ENCODE measurements at places on chromosomes 4 and X.

DNA sequence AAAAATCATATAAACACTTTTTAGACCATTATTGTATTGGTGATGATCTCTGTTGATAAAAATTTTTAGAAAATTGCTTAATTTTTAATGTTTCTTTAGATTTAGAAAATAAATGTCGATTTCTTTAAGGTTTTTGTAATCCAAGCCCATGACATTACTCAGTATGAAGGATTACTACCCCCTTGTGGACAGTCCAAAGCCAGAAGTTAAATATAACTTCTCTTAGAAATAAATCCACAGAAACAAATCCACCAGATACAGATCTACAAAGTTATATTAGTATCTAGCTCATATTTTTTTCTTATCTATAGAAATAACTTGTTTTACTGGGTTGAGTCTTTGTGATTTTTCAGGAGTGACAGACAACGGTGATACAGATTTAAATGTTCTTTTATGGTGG is 18.9 kb downstream of the TIFA start:
- peak; percentile 28 for DNase-seq

DNA sequence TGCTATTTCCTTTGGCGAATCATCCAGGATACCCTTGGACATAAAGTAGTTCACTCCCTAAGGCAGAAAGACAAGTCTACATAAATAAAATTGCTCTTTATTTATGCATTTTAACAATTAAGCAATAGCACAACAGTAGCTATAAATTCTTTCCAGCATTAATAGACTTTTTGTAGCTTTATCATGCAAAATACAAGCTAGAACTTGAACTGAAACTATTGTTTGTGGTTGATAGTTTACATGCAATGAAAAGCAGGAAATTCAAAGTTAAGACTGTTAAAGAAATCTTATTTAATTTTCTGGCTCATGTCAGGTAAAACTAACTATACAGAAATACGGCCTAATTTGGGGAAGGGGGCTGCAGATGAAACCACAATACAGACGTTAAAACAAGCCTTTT is 42.3 kb downstream of the FBXO8 start:
- DNase-seq = no peak

- no peak for DNase-seq
Measured at GRCh38 chr4:74118600-74119338, 19.8 kb upstream of the CXCL2 start.

GRCh38 chrX:57353472-57354132 is 67.1 kb downstream of the FAAH2 start:
- DNase-seq = no peak

DNA sequence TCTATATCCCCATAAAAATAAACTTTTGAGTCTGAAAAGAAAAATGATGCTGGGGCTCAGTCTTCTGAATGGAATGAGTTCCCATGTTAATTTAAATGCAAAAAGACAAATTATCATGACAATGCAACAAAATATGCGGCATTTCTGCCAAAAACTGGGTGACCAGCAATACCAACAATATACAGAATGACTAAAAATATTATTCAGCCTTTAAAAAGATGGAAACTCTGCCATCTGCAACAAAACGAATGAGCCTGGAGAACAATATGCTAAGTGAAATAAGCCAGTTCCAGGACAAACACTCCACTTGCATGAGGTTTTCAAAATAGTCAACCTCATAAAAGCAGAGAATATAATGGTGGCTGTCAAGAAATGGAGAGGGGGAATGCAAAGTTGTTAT is 558.5 kb downstream of the IL15 start:
- DNase-seq = no peak

- DNase-seq = no peak
Measured at GRCh38 chr4:38213083-38213805, 253.0 kb downstream of the PTTG2 start.

- DNase-seq = no peak
Measured at GRCh38 chrX:49271341-49271740, 1.7 kb downstream of the PPP1R3F start.

- no peak for DNase-seq
Measured at GRCh38 chr4:19319607-19320006, 932.1 kb upstream of the SLIT2 start.

- DNase-seq = no peak
Measured at GRCh38 chr4:22454955-22455354, 60.9 kb downstream of the ADGRA3 start.
